ENCODE measurements at places on chromosomes 6 and 20. TPM values are rescaled to one million over a fixed set of nuclear protein-coding genes. Genes with fewer than 3 reads are reported as not detected.

GRCh38 chr6:148042536-148042935 lies 300.1 kb upstream of the SASH1 start:
- no peak for DNase-seq

DNA sequence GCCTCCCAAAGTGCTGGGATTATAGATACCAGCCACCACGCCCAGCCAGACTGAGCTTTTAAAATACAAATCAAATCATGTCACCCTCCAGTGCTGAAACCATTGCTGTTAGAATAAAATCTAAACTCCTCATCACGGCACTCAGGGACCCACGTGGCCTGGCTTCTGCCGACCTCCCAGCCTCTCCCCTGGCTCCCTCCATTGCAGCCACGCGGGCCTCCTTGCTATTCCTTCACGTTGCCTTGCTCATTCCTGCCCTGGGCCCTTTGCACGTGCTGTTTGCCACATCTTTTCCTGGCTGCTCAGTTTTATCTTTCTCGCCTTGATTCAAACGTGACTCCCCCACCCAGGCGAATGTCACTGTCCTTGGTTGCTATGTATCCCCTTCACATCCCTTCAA lies 244.6 kb downstream of the PREX1 start:
- no peak for DNase-seq

The CPXM1 gene
- 5.9 TPM for total RNA-seq

DNA sequence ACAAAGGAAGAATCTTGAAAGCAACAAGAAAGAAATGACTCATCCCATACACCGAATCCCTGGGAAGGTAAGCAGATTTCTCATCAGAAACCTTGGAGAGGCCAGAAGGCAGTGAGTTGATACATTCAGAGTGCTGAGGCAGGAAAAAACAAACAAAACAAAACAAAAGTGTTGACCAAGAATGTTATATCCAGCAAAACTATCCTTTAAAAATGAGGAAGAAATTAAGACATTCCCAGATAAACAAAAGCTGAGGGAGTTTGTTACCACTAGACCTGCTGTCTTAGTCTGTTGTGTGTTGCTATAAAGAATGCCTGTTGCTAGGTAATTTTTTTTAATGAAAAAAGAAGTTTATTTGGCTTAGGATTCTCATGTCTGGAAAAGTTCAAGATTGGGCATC lies 33.7 kb upstream of the PPP1R3G start:
- no peak for DNase-seq

GRCh38 chr6:51704932-51705540 lies 382.4 kb downstream of the PKHD1 start:
- DNase-seq: no peak

DNA sequence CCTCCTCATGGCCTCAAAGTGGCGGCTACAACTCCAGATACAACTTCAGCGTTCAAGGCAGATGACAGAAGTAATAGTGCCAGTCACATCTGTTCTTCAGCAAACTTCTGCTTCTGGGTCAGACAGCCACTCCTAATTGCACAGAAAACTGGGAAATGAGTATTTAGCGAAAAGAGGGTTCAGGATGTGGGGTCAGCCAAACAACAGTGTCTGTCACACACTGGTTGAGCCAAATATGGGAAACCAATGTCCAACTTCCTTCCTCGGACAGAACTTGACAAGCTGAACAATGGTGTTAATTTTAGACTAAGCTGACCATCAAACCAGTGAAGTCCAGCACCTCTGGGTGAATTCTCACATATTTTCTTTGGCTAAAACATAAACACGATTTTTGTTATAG lies 22.1 kb downstream of the NUDT3 start:
- DNase-seq: no peak

DNA sequence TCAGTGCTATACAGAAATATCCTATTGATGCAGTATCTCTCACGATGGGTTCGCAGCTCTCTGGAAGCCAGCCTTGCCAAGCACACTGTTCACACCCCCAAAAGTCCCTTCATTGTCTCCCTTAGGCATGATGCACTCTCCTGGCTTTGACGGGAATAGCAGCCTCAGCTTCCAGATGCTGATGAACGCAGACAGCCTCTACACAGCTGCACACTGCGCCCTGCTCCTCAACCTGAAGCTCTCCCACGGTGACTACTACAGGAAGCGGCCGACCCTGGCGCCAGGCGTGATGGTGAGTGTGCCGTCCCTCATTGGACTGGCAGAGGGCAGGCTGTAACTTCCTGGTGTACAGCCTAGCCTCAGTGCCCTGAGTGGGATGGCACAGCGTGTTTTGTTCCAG lies 60.0 kb upstream of the PBOV1 start:
- no peak for DNase-seq

The UBR2 gene
- 40.9 TPM for total RNA-seq

The NKX2-2 gene
- not detected for total RNA-seq
